ENCODE measurements at places on chromosomes 6 and 20. TPM values are rescaled to one million over a fixed set of nuclear protein-coding genes. Genes with fewer than 3 reads are reported as not detected.

ARMH2 gene
- total RNA-seq = not detected

C20orf202 gene
- total RNA-seq = not detected

FAM209B gene
- not detected for total RNA-seq

PCSK2 gene
- total RNA-seq = not detected

LY6G5C gene
- total RNA-seq = 1.7 TPM

TAGAP gene
- not detected for total RNA-seq

RING1 gene
- 22.8 TPM for total RNA-seq

CNBD2 gene
- 2.7 TPM for total RNA-seq

SIRPD gene
- total RNA-seq = not detected

NNAT gene
- total RNA-seq = 0.19 TPM

ABRACL gene
- 25.9 TPM for total RNA-seq

PCMTD2 gene
- total RNA-seq = 25.3 TPM

MUC21 gene
- total RNA-seq = not detected

ZNF334 gene
- total RNA-seq = 2.5 TPM

RNF8 gene
- total RNA-seq = 21.9 TPM

ZSWIM3 gene
- total RNA-seq = 3.7 TPM

SLC22A7 gene
- total RNA-seq = not detected

PMEPA1 gene
- total RNA-seq = 1.5 TPM

ENPP5 gene
- 5.6 TPM for total RNA-seq

TLDC2 gene
- not detected for total RNA-seq

HUS1B gene
- total RNA-seq = 0.77 TPM

HAO1 gene
- not detected for total RNA-seq

ENPP3 gene
- under 0.01 TPM for total RNA-seq

KCNK16 gene
- total RNA-seq = not detected

DEFB124 gene
- total RNA-seq = not detected

NOTCH4 gene
- 1.5 TPM for total RNA-seq

CLDN20 gene
- total RNA-seq = not detected

TMEM242 gene
- 7.3 TPM for total RNA-seq

GMPR gene
- total RNA-seq = 8.1 TPM

HDGFL1 gene
- total RNA-seq = not detected

CST4 gene
- total RNA-seq = 0.77 TPM
